ENCODE measurements at places on chromosomes 4 and X.

GRCh38 chrX:39542316-39542715, 555.4 kb downstream of the BCOR start:
- no peak for DNase-seq

- peak; percentile 75 for DNase-seq
Observed at GRCh38 chr4:75939890-75940691, 722 bp downstream of the NAAA start.

DNA sequence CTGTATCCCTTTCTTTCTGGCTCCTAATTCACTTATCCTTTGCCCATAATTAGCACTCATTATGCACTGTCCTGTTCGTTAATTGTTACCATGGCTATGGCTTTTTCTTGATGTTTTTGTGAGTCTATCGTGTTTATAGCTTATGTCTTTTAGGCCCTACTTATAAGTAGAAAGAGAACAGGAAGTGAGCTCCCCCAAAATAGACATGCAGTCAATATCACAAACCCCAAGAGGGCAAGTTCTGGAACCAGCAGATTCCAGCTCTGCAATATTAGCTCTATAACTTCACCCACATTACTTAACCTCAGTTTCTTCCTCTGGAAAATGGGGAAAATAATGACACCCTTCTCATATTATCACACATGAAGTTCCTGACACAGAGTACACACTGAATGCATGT, 7.4 kb upstream of the HS3ST1 start:
- DNase-seq, result no peak

DNA sequence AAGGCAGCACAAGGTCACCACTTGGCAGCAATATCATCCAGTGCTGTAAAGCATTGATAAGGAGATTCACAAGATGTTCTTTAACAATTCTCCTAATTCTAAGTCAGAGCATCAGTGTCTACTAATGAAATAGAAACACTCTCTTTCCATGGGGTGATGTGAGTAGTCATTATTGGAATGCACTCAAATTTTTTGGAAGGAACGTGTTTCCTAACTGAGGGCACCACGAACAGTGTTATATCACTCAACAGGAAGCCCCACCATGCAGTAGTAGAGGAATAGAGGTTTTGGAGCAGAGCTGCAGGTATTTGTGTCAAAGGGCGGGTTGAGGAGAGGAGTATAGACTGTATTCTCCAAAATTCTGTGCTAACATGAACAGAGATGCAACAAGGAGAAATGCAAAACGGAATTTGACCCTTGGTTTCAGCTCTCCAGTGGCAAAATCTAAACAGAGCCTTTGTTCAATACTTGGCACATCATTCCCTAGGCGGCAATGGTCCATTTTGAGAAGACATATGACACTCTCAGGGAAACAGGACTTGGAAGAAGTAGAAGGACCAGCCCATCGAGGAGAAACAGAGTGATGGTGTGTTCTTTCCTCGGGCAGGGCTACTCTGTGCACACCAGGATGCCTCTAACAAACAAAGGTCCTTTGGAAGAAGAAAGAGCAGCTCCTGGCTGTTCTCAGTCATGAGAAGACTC, 98.9 kb downstream of the CPEB2 start:
- DNase-seq, result no peak

DNA sequence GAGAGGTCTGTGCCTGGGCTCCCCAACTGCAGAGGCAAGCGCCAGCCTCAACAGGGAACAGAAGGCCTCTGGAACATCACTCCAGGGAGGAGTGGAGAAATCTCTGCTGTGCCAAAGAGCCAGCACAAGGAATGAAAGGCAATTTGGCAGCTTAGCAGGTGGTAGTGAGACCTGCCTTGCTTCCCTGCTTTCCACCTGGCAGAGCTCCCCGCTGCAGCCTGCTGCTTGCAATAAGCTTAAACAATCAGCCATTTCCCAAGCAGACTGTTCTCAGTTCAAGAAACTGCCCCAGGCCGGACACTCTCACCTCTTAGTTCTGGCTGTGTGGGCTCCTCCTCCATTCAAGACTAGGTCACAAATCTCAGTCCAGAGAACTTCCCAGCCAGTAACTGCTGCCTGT, 370.6 kb downstream of the MAGEB5 start:
- no peak for DNase-seq

DNA sequence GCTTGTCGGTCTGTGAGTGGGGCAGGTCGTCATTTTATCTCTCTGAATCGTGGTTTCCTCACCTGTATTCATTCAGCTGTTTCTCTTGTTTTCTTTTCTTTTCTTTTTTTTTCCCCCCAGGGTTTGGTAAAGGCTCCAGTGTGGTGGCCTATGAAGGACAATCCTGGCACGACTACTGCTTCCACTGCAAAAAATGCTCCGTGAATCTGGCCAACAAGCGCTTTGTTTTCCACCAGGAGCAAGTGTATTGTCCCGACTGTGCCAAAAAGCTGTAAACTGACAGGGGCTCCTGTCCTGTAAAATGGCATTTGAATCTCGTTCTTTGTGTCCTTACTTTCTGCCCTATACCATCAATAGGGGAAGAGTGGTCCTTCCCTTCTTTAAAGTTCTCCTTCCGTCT, 41.4 kb downstream of the MAP7D3 start:
- no peak for DNase-seq

- no peak for DNase-seq
Observed at GRCh38 chr4:18405054-18405453, 383.5 kb upstream of the LCORL start.

- DNase-seq, result no peak
Observed at GRCh38 chrX:30153881-30154260, 61.5 kb upstream of the MAGEB2 start.

GRCh38 chrX:44596277-44596676, 53.6 kb upstream of the FUNDC1 start:
- no peak for DNase-seq
